ENCODE measurements at places on chromosomes 1 and 21.

GRCh38 chr1:147717051-147717705 lies 43.2 kb downstream of the GJA5 start:
- DNase-seq, result no peak

DNA sequence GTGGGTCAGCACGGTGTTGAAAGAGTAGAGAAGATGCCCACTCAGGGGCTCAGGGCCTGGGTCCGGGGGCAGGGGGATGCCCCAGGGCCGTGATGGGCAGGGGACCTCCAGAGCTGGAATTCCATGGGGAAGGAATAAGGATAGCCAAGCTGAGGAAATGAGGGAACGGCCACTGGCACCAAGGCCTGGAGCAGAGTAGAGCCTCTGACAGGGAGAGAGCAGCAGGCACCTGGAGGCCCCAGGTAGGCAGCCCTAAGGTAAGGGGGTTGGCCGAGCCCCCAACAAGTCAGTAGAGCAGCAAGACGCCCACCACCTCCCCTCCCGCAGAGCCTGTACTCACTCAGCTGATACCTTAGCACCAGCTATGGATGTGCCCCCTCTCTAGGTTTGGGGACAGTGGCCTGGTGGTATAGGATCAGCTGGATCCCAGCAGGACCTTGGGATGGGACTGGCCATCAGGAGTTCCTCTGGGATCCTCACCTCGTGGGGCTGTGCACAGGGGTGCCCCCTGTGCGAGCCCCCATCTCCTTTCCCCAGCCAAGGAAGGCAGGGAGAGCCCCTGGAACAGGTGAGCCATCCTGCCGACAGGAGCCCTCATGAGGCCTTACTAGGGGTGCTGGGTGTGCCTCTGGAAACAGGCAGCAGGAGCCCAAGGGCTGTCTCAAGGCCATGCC lies 21.0 kb upstream of the ARF1 start:
- DNase-seq, result no peak

GRCh38 chr1:21326861-21327344 lies 36.6 kb upstream of the ECE1 start:
- DNase-seq, result no peak

DNA sequence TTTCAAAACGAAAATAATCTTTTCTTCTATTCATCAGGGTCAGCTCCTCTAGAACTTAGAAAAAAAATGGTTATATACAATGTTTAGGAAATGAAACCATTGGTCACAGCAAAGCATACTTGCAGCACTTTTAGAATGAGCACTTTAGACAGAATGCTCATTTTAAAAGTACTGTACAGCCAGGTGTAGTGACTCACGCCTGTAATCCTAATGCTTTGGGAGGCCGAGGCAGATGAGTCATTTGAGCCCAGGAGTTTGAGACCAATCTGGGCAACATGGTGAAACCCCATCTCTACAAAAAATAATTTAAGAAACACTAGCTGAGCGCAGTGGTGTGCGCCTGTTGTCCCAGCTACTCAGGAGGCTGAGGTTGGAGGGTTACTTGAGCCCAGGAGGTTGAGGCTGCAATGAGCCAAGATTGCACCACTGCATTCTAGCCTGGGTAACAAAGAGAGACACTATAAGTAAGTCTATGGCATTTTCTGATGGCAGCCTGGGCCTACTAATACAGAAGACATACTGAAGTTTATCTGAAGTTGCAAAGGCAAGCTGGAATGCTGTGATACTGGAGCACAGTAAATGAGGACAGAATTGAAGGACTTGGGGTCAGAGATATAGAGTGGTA lies 48.9 kb upstream of the ZNF326 start:
- DNase-seq, result no peak

GRCh38 chr1:11563560-11564069 lies 84.7 kb downstream of the DISP3 start:
- peak; percentile 20 for DNase-seq

DNA sequence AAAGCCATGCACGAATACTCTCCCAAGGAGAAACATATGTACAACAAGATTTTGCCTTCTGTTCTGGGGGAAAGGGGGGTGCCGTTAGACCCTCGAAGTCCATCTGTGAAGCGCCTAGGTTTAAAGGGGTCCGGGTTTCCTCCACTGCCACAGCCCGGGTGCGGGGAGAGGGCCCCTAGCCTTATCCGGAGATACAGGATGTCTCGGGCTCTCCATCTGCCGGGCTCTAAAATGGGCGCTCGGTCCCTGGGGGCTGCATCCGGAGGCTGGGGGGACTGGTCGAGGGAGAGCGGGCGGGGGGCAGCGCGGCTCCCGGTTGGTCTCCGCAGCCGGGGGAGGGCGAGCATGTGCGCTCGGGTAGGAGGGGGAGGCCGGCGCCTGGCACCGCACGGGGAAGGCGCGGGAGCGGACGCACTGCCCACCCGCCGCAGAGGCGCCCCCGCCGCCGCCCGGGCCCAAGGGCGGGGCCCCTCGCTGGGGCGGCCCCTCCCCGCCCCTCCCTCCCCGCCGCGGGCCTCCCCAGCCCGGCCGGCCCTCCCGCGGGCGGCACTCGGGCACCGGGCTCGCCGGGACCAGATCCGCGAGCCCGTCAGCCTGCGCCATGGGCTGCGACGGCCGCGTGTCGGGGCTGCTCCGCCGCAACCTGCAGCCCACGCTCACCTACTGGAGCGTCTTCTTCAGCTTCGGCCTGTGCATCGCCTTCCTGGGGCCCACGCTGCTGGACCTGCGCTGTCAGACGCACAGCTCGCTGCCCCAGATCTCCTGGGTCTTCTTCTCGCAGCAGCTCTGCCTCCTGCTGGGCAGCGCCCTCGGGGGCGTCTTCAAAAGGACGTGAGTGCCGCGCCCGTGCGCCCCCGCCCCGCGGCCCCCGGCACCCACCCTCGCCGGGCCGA lies 63.1 kb downstream of the ELK4 start:
- peak; percentile 33 for DNase-seq

GRCh38 chr1:77281491-77282186 lies at the start of gene AK5:
Gene AK5, plus strand, starts transcription at chr1:77282019. Its CDS starts 295 bp downstream, at chr1:77282314.
- peak; percentile 64 for DNase-seq

GRCh38 chr1:59427155-59427554 lies 130.3 kb downstream of the FGGY start:
- DNase-seq, result peak; percentile 63

DNA sequence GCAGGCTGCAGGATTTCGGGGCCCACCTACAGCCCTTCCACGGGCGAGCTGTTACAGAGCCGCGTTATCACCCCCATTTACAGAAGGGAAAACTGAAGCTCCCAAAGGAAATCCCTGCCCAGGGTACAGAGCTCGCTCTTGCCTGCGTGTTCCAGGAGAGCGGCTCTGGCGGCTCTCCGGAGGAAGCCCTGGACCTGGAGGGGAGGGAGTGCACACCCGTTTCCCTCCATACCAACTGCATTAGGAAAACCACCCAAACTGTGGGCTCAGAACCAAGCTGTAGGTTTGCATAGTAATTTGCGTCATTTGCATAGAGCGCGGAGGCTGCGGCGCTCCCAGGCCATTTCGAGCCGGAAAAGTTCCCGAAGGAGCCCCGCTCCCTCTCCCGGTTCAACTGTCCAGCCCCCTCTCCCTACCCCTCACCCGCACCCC lies 24.7 kb upstream of the ADGRB2 start:
- peak; percentile 67 for DNase-seq

DNA sequence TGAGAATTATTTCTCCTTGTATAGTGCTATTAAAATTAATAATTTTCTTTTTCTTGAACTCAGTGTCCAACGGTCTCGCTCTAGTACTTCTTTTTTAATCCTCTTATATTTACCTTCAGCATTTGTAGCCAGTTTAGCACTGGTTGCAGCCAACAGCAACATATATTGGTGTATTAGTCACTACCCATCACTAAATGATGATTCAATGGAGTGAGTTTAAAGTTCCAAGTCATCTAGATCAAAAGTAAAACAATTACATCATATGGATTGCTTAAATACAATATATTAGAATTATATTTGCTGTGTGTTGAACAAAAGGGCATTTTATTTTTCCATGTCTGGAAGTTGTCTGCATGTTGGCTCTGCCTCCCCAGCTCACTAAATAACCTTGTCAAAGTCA lies 591.8 kb downstream of the ADGRL2 start:
- peak; percentile 53 for DNase-seq

DNA sequence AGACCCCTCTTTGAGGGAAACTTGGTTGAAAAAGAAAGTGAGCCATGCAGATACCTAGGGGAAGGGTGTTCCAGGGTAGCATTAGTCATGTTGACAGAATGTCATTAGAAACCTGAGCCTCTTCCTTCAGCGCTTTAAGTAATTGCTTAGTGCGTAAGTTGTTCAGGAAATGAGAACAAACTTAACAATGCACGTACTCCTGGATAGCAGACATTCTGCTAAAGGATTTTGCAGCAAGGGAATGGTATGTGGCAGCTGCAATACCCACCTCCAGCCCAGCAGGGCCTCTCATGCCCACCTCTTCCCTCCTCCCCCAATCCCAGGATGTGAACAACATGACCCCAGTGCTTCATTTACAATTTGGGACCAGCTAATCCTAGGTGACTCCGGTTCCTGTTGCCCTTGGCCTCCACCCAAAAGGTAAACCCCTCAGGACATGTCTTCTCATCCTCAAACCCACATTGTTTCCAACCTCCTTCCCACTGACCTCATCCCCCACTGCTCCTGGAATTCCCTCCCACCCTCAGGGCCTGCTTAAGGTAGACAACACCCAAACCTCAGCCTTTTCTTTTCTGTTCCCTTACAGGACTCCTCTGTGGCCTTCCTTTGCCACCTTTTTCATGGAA lies 98.0 kb upstream of the BCAR3 start:
- DNase-seq, result peak; percentile 67

GRCh38 chr1:170494369-170494768 lies 37.6 kb upstream of the GORAB start:
- peak; percentile 4 for DNase-seq

DNA sequence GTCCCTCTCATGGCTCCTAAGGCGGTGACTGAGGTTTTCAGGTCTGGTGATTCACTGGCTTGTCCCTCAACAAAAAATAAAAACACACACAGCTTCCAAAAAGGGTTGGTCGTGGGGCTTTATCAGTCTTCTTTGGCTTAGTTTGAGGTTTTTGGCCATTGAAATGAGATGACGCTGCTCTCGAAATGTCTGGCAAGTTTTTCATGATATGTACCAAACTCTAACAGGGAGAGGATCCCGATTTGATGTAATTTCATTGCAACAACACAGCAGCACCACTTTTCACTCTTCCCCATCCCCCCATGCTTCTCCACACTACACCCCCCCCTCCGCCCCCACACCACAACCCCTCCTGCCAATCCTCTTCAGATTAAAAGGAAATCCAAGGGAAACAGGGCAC lies 187.1 kb upstream of the NFIA start:
- DNase-seq, result no peak

DNA sequence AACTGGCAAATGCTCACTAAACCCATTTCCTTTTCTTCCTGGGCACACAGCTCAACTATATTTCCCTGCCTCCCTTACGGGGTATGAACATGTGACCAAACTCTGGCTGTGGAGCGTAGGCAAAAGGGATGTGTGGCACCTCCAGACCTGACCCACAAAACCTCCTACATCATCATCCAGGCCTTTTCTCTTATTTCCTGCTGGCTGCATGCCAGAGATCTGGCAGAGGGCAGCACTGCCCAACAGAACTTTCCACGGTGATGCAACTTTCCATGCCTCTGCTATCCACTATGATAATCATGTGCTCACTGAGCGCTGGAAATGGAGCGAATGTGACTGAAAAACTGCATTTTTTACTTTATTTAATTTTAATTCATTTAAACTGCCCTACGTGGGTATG lies 99.6 kb upstream of the CACNA1E start:
- no peak for DNase-seq

Measured in foreskin fibroblast (primary cell).